Body of pancreas (tissue), 4 donors: ENCODE measurements at places on chromosomes 7 and 10.

DNA sequence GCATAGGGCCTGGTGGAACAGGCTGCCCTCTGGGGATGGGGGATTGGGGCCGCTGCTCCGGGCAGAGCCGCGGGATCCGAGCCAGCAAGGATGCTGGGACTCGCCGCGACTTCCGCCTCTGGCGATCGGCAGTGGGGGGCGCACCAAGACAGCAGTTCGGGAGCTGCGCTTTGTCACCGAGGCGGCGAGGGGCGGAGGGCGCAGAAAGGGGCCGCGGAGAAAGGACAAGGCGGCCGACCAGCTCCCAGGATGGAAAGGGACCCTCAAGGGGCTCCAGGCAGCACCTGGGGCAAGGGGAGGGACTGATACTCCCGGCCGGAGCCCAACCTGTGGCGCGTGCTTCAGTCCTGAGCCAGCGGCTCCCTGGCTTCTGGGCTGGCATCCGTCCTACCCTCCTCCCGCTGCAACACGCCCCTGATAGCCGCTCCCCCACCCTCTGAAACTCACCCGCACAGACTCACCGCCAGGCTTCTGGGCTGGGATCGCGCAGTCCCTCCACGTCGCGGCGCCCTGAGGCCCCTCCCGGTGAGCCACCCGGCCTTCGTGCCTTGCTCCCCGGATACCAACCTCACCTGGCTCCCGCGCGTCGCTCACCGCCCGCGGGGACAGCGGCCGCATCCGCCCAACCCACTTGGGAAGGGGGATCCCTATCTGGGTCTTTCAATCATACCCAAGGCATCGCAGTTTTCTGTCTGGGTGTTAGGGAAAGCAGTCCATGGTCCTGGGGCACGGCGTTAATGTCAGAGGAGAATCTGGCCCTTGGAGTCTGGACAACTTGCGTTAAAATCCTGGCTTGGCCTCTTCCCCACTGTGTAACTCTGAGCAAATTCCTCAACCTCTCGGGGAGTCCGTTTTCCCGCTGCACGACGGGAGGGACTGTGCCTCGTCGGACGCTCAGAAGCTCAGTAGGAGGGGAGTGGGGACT lies 7.0 kb upstream of the EVX1 start:
- DNase-seq = peak; percentile 60

DNA sequence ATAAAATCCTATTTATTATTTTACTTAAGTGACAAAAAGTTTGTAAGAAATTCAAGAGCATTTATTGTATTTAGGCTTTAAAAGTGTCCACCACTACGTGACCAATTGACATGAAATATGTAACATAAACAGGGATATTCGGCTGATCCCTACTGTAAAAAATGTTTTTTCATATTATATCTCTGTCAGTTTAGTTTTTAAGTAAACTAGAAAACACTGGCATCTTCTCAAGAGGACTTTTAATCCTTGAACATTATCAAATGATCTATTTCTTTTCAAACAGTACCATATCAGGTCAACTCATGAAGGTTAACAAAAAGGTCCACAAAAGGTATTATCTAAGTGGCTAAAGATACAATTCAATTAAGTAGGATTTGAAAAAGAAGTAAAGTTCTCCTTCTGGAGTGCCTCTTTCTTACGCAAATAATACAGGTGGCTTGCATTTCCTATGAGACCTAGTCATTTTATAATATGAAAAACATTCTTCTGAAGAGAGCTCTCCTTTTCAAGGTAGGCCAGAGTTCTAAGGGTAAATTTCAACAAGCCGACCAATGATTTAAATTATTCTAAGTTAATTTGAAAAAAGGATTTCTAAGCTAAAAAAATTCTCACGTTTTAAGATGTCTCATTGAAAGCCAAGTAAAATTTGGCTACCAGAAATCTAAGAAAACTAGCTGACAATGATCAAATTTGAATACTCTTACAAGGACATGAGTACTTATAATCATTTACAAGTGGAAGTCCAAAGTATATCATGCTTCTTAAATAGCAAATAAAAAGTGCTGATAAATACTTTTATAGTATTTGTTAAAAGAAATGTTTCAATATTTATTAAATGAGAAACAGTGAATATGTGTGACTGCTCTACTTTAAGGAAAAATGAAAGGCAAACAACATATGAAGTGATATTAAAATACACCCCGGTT lies 133.5 kb downstream of the NRBF2 start:
- DNase-seq = no peak

DNA sequence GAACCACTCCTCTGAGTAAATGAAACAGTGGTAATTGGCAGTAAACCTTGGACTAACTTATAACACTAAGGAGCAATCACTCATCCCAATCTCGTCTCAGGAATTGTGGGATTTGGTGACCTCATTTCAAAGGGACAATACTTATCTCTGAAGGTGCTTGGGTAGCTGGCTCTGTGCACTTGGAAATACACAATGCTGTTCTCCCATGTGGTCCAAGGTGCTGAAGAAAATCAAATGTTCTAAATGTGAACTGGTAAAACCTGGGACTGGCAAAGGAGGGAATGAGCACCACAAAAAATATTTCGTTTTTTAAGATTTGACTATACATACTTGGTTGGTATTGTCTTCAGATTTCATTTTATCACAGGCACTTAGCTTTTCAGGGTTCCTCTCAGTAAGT lies 1193.0 kb downstream of the SORCS1 start:
- no peak for DNase-seq

GRCh38 chr7:33642312-33642711 lies 263.0 kb upstream of the BMPER start:
- no peak for DNase-seq

- no peak for DNase-seq
These were observed 103.4 kb downstream of the SRPK2 start for GRCh38 chr7:105285118-105285874.

GRCh38 chr10:98396096-98397063 lies 18.6 kb downstream of the PYROXD2 start:
- DNase-seq = no peak

- DNase-seq = no peak
These were observed 161.4 kb downstream of the GPAM start for GRCh38 chr10:112022196-112022595.

GRCh38 chr7:104855861-104856260 lies 158.1 kb upstream of the KMT2E start:
- DNase-seq = no peak

DNA sequence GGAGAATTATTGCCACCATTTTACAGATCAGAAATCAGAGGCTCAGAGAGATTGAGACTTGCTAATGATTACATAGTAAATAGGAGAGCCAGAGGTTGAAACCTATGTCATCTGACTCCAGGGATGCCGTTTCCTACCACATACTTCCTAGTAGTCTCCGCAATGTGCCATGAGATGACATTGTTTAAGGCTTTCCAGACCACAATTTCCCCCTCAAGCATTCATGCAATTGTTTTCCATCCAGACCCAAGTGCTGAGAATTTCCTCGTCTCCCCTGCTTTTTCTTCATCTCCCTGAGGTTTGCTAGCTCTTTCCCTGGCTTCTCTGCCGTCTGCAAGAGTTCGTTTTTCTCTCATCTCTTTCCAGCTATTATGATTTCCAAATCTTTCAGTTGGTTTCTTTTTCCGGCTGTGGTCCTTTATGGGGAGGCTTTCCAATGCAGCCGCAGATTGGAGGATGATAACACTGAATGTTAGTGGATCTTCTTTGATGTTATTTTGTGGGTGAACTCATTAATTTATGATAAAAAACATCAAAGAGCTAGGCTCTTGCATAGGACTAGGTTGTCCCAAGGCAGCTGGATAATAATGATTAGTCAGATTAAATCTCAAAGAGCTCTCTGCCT lies 6.9 kb upstream of the GOLGA7B start:
- no peak for DNase-seq

- peak; percentile 73 for DNase-seq
These were observed 1.3 kb downstream of the FBXL15 start for GRCh38 chr10:102421757-102422512.

DNA sequence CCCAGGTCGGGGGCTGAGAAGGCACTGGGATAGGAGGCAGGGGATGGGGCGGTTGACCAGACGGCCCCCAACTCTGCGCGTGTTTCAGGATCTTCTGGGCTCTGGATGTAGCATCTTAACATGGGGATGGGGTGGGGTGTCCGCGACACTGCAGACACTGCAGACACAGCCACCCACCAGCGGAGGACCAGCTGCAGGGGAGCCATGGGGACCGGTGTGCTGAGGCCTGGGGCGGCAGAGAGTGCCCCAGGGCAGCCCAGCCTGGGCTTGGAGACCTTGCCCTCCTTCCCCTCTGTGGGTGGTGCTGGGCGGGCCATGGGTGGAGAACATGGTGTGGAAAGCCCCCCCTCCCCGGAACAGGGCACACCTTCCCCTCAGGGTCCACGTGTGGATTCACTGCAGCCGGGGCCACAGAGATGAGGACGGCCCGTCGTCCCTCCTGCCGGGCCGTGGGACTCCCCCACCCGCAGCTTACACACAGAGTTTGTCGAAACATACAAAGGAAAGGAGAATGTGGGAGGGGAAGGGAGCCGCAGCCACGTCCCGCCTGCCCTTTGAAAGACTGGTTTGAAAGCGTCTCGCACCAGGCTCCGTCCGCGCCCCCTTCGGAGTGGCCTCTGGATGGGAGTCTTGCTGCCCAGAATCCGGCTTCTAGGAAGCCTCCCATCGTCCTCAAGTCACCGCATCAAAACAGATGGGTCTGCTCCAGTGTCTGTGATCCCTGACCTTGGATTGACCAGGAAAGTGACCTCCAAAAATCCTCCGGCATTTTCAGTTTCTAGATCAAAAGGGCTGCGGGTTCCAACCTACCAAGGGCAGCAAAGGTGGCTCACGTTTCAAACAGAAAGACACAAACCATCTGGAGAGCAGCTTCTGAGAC lies 91.5 kb upstream of the TCERG1L start:
- DNase-seq = no peak

GRCh38 chr10:77513220-77513619 lies 124.4 kb downstream of the KCNMA1 start:
- no peak for DNase-seq

DNA sequence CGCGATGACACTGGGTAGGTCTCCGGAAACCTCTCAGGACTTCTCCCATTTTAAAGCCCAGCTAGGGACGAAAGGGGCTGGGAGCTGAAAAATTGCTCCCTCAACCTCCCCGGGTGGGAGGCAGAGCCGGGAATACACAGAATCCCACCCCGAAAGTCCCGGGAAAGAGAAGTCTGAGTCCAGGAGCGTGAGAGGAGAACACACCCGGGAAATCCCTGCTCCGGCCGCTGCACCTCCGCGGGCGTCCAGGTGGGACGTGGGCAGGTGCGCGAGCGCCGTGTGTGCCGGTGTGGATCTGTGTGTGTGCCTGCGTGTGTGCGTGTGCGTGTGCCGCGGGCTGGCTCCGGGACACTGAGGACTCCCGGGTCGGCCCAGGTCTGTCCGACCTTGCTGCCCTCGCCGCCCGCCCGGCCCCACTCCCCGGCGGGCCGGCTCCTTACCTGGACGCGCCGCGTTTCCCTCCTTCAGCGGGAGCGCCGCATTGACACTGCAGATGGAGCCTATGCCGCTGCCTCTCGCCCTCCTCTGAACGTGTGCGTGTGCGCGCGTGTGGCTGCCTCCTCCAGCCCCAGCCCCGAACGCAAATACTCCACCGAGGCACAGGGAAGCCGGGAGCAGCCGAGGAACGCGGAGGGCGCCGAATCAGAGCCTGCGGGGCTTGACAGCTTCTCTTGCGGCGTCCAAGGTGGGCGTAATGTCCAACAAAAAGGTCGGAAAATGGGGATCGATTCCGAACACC lies at the start of gene PLXNA4:
Gene PLXNA4, minus strand, starts transcription at position 489 of the 739 bp plus-strand sequence. CDS start 67,777 bp downstream, outside the sequence.
- no peak for DNase-seq
